Iris pigment epithelial cell (primary cell): ENCODE measurements at places on chromosomes 11 and 22.

GRCh38 chr11:129972611-129973010 is 30.0 kb downstream of the PRDM10 start:
- DNase-seq: no peak

- no peak for DNase-seq
Measured at GRCh38 chr11:122584670-122585069, 70.9 kb upstream of the UBASH3B start.

GRCh38 chr11:859394-860131 is 16.9 kb downstream of the TSPAN4 start:
- peak; percentile 94 for DNase-seq

DNA sequence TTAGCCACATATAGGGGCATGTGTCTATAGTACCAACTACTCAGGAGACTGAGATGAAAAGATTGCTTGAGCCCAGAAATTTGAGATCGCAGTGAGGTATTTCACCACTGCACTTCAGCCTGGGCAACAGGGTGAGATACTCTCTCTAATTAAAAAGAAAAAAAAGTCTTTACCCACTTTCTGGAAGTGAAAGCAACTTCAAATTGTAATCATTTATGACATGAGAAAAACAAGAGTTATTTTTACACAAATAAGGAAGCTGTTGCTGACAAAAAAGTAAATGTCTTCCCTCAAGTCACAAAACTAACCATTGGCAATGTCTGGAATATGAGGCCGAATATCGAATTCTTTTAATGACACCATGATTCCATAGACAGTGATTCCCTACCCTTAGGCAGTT is 71.4 kb downstream of the GLYATL1 start:
- DNase-seq: no peak

DNA sequence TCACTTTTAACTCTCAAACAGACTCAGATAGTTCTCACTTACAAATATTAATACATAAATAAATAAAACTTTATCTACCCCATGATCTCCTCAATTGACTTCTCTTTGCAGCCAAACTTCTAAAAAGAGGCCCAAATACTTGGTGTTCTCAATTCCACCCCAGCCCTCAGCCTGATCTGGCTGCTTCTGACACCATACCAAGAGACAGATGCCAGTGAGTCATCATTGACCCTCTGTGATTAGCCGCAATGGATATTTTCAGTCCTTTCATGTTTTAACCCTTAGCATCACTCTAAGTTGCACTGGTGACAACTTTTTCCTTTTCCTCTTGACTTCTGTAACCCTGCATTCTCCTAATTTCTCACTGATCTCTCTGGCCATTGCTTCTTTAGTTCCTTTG is 184.1 kb upstream of the ARHGAP20 start:
- DNase-seq: peak; percentile 95

GRCh38 chr11:120899720-120900119 is 124.2 kb upstream of the TBCEL start:
- no peak for DNase-seq
